Thoracic aorta (tissue), 2 donors: ENCODE measurements at places on chromosomes 5 and 9. TPM values are rescaled to one million over a fixed set of nuclear protein-coding genes. Genes with fewer than 3 reads are reported as not detected.

Gene PRDM9
- not detected for total RNA-seq

Gene TAF11L10
- not detected for total RNA-seq

Gene GAPVD1
- total RNA-seq, result 82.8 TPM

Gene IRX4
- total RNA-seq, result not detected

Gene IL5
- total RNA-seq, result not detected

Gene PCDHGC5
- total RNA-seq, result 6.9 TPM

Gene SPATA31D4
- total RNA-seq, result not detected

Gene DROSHA
- total RNA-seq, result 70.7 TPM

Gene GLT6D1
- total RNA-seq, result not detected

Gene ORM2
- total RNA-seq, result not detected

Gene GABRB2
- total RNA-seq, result 0.78 TPM

Gene CRHBP
- 3.2 TPM for total RNA-seq

Gene DNM1
- 7.2 TPM for total RNA-seq

Gene UBLCP1
- 15.6 TPM for total RNA-seq

Gene ADGRD2
- total RNA-seq, result not detected

Gene VLDLR
- total RNA-seq, result 6.6 TPM

Gene LCN9
- total RNA-seq, result not detected

Gene C9
- not detected for total RNA-seq

Gene PGM5
- total RNA-seq, result 94.1 TPM

Gene FGD3
- total RNA-seq, result 13.7 TPM

Gene RASGRF2
- total RNA-seq, result 13.9 TPM

Gene PRSS3
- 1.1 TPM for total RNA-seq

Gene DNLZ
- 41.3 TPM for total RNA-seq

Gene NDST1
- total RNA-seq, result 112 TPM

Gene ESM1
- total RNA-seq, result 1.8 TPM

Gene LAMC3
- 2.8 TPM for total RNA-seq

Gene SERF1A
- total RNA-seq, result 22.6 TPM

Gene LHX3
- total RNA-seq, result not detected

Gene IL4
- total RNA-seq, result not detected

Gene FOXE1
- total RNA-seq, result 0.68 TPM

Gene WNT8A
- not detected for total RNA-seq

Gene ZNF618
- 24.9 TPM for total RNA-seq

Gene CCL27
- not detected for total RNA-seq

Gene JMY
- 22.8 TPM for total RNA-seq

Gene GRM6
- not detected for total RNA-seq

Gene SMIM33
- not detected for total RNA-seq

Gene GPX8
- total RNA-seq, result 52.8 TPM

Gene ENTR1
- total RNA-seq, result 25.3 TPM

Gene IRX2
- total RNA-seq, result 0.54 TPM

Gene SH3RF2
- 8.1 TPM for total RNA-seq

Gene ISL1
- total RNA-seq, result not detected

Gene MAMDC2
- 25.4 TPM for total RNA-seq

Gene CMYA5
- total RNA-seq, result 5.6 TPM

Gene PCDHB2
- 4.6 TPM for total RNA-seq

Gene NOXA1
- total RNA-seq, result 3.5 TPM

Gene PLAC8L1
- not detected for total RNA-seq

Gene PPIC
- 37.6 TPM for total RNA-seq

Gene SNCAIP
- 4.5 TPM for total RNA-seq

Gene MCTP1
- 22.1 TPM for total RNA-seq
